A549 treated with ZK216348 at 1 μM for 4 hours (cell line): ENCODE measurements at places on chromosomes 2 and 18. TPM values are rescaled to one million over a fixed set of nuclear protein-coding genes. Genes with fewer than 3 reads are reported as not detected.

The GAD1 gene
- 0.49 to 0.60 TPM (median 0.54 TPM) in 5 replicates for total RNA-seq

The DPP10 gene
- total RNA-seq, result not detected in 5 replicates

The CFAP221 gene
- 0.20 to 0.64 TPM (median 0.35 TPM) in 5 replicates for total RNA-seq

The LTBP1 gene
- 20.8 to 30.3 TPM (median 24.3 TPM) in 5 replicates for total RNA-seq

The KIAA2012 gene
- not detected in 5 replicates for total RNA-seq

The ARL4C gene
- 56.4 to 77.3 TPM (median 69.2 TPM) in 5 replicates for total RNA-seq

The KCNF1 gene
- 20.2 to 46.1 TPM (median 40.1 TPM) in 5 replicates for total RNA-seq

The HTR2B gene
- total RNA-seq, result not detected in 5 replicates

The MAP3K19 gene
- not detected in 5 replicates for total RNA-seq
